ENCODE measurements at places on chromosomes 12 and 14.

DNA sequence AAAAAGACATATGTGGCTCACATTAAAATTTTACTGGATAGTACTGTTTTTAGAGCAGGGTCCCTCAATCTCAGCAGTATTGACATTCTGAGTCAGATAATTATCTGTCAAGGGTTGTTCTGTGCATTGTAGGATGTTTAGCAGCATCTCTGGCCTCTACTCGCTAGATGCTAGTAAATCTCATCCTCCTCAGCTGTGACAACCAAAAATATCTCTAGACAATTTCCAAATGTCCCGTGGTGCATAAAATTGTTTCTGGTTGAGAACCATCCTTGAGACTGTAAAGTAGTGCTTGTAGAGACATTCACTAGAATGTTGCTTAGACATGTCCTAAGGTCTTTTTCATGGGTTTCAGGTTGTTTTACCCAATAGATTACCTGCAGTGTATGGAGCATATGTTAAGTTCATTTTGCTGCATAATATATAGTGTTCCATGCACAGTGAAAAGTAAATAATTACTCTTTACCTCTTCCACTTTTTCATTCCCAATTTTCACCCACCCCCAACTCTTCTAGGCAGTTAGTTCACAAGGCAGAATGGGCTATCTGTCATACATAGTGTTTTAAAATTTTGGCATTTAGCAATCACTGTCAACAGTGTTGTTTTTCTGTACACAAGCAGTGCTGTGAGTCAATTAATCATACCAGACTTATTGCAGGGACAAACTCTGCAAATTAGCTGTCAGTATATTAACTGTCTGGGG lies 200.2 kb upstream of the SLC38A2 start:
- no peak for DNase-seq

- peak; percentile 5 for DNase-seq
These were observed 271.4 kb downstream of the SSPN start for GRCh38 chr12:26466726-26467125.

- DNase-seq, result no peak
These were observed 41.7 kb downstream of the ZCRB1 start for GRCh38 chr12:42284157-42284556.

GRCh38 chr14:65052832-65053231 lies 49.5 kb downstream of the MAX start:
- DNase-seq, result no peak

GRCh38 chr14:22982477-22983245 lies at the start of gene AJUBA:
TSS of gene AJUBA (minus strand) at chr14:22982551. CDS start at chr14:22982266, 285 bp downstream.
- peak; percentile 91 for DNase-seq

GRCh38 chr12:118145798-118146156 lies 9.9 kb downstream of the PEBP1 start:
- DNase-seq, result no peak

GRCh38 chr14:26527095-26527494 lies 70.7 kb downstream of the NOVA1 start:
- no peak for DNase-seq

Measured in choroid plexus epithelial cell (primary cell).